ENCODE measurements at places on chromosomes 5 and 9. TPM values are rescaled to one million over a fixed set of nuclear protein-coding genes. Genes with fewer than 3 reads are reported as not detected.

GRCh38 chr5:65708145-65708544, 13.8 kb downstream of the SGTB start:
- no peak for DNase-seq

Gene OR1L1
- not detected for total RNA-seq

- no peak for DNase-seq
Observed at GRCh38 chr5:136064510-136064909, 35.7 kb downstream of the TGFBI start.

DNA sequence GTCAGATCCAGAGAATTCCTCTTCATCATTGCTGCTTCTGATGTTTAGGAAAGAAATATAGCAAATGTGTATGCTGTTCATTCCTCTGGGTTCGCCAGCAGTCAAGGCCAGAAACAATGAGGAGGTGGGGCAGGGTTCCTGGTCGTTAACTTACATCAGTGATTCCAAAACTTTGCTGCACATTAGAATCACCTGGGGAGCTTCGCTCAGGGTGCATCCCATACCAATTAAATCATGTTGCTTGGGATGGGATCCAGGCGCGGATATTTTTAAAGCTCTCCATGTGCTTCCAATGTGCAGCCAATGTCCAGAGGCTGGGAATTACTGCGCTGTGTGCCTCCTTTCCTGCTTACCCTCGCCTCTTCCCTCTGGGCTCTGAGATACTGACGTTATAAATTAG, 227.9 kb upstream of the KLF9 start:
- DNase-seq, result no peak

GRCh38 chr9:135146766-135147473, 59.5 kb downstream of the OLFM1 start:
- DNase-seq, result no peak

DNA sequence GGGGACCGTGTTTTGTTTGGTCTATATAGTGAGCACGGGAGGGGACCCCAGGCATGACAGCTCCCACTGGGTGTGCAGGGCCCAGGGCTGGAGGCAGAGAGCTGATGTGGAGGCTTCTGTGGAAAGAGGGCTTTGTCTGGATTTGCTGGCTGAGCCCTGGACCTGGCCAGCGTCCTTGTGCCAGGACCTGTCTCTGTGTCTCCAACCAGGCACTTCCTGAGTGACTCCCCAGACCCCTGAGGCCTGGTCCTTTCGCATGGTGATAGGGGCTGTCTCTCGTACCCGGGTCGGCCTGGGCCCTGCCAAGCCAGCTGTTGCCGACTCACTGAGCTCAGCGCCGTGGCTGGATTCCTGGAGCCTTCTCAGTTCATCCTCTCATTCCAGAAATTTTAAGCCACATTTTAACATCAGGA, 77.6 kb downstream of the ADAMTS2 start:
- peak; percentile 36 for DNase-seq

Gene ADGRV1
- total RNA-seq, result 62.3 TPM

Gene FGD3
- total RNA-seq, result 1.4 TPM

- no peak for DNase-seq
Observed at GRCh38 chr5:58582019-58582802, 664 bp upstream of the RAB3C start.

Gene FAXDC2
- 3.7 TPM for total RNA-seq

- no peak for DNase-seq
Observed at GRCh38 chr5:159933531-159934485, 17.5 kb downstream of the ADRA1B start.

Gene PROB1
- 3.1 TPM for total RNA-seq

Gene HBEGF
- total RNA-seq, result 2.8 TPM

- DNase-seq, result no peak
Observed at GRCh38 chr9:36896296-36896695, 137.8 kb downstream of the PAX5 start.

DNA sequence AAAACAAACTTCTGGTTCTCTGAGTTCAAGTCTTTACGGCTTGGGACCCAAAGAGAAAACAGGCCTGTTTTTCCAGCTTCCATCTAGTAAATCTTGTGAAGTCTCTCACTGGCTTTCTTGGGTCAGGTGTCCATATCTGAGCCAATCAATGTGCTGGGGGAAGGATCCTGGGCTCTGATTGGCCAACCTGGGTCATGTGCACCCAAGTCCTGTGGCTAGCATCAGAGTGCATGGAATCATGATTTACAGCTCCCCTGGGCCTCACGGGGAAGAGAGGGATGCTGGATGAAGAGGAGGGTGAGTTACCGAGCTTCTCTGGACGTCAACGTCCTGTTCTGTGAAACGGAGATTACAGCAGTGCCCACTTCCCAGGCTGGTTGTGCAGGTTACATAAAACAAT, 19.4 kb downstream of the CXCL14 start:
- DNase-seq, result no peak

DNA sequence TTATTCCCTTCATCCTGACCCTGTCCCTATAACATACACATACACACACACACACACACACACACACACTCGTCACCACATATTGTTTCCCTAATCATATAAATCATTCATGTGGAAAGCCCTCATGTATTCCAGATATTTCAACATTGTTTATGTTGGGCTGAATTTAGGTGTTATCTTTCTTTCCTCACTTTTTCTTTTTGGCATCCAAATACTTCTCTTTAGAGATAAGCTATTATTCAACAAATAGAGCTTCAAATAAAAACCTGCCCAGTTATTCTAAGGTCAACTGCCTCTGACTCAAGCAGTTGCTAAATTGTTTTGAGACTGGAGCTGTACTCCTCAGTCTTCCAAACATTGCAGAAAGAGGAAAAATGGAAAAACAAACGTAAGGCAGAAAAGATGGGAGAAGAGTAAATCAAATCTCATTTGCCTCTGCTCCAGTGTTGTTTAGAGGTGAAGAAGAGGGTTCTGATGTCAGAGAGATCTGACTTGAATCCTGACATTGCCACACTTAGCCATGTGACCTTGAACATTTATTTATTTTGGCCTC, 215.7 kb downstream of the GAS1 start:
- no peak for DNase-seq

GRCh38 chr9:101639785-101640665, 45.3 kb upstream of the PPP3R2 start:
- DNase-seq, result no peak

Gene TEX48
- total RNA-seq, result not detected

GRCh38 chr5:78979117-78979742, 5.9 kb downstream of the ARSB start:
- DNase-seq, result no peak

Gene GRM6
- not detected for total RNA-seq

GRCh38 chr9:81394881-81395675, 294.3 kb downstream of the TLE1 start:
- no peak for DNase-seq

Gene TXNDC8
- total RNA-seq, result not detected

GRCh38 chr9:74951725-74952151, 974 bp downstream of the C9orf40 start:
- DNase-seq, result no peak

DNA sequence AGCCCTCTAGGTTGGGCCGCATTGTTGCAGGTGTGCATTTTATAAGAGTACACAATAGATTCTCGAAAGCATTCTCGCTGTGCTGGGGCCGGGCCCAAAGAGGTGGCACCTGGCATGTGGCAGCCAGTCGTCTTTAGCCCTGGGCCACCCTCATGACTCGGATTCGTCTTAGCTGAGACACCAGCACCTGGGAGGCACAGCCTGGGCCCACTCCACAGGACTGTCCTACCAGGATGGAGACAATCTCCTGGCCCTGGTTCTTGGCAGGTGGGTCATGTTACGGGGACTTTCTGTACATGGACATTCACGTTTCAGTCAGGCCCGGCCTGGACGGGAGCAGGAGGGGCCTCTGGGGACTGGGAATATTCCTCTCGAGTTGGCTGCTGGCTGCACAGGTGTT, 212.5 kb downstream of the FANCC start:
- DNase-seq, result no peak

- no peak for DNase-seq
Observed at GRCh38 chr5:111704452-111705085, 52.4 kb downstream of the NREP start.

- no peak for DNase-seq
Observed at GRCh38 chr9:114216081-114216480, 60.7 kb downstream of the COL27A1 start.

- peak; percentile 38 for DNase-seq
Observed at GRCh38 chr5:159441441-159441840, 111.2 kb upstream of the IL12B start.

Data from H1 (cell line).